Tongue (tissue), 3 donors: ENCODE measurements at places on chromosomes 6 and 20.

- DNase-seq = no peak
These were observed 88.2 kb downstream of the PLG start for GRCh38 chr6:160790028-160790792.

DNA sequence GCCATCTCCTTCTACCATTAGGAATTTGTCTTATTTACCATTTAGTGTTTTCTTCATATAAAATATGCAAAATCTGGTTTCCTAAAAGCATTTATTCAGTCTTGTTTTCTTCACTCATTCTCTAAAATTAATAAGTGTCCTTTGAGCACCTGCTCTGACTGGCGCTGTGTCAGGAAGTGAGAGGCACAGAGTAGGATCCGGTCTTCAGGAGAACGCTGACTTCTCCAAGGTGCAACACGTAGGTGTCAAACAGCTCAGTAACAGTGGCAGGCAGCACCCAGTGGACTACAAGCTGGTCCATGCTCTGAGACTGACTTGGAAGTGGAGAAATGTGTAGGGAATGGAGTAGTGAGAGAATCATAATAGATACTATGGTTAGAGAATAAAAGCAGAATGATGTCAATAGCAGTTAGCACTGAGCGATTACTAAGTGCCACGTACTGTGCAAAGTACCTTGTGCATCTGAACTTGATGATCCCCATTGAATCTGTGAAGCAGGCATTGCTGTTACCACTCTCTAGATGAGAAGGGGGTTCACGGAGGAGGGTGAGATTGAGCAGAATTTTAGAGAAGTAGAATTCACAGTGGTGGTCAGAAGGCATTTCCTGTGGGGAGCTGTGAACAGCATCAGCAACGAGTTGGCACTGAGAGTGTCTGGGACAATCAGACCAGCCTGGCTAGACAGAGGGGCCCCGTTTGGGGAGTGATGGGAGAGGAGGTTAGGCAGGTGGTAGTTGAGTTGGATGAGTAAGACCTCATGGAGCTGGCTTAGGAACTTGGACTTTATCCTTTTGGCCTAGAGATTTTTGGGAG lies 569.8 kb downstream of the QKI start:
- no peak for DNase-seq

GRCh38 chr6:107237992-107238660 lies 122.8 kb upstream of the BEND3 start:
- DNase-seq = no peak

GRCh38 chr6:13762611-13763441 lies 51.2 kb upstream of the RANBP9 start:
- peak; percentile 71 for DNase-seq

DNA sequence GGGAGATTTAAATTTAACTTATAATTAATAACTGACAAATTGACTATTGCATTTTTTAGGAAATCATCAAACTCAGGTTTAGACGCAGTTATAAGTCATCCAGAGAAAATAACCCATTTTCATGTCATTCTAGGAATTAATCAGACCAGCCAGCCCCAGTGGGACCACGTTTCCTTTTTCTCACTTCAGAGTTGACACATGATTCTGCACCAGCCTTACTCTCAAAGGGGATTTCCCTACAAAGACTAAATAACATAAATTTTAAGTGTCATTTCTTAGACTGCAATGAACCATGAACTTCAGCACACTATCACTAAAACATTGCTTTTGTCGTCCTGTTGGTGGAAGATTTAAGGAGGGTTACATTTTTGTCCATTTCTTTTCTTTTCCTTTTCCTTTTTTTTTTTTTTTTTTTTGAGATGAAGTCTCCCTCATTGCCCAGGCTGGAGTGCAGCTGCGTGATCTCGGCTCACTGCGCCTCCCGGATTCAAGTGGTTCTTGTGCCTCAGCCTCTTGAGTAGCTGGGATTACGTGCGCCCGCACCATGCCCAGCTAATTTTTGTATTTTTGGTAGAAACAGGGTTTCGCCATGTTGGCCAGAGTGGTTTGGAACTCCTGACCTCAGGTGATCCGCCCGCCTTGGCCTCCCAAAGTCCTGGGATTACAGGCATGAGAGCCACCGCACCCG lies 3.6 kb downstream of the IPCEF1 start:
- no peak for DNase-seq

DNA sequence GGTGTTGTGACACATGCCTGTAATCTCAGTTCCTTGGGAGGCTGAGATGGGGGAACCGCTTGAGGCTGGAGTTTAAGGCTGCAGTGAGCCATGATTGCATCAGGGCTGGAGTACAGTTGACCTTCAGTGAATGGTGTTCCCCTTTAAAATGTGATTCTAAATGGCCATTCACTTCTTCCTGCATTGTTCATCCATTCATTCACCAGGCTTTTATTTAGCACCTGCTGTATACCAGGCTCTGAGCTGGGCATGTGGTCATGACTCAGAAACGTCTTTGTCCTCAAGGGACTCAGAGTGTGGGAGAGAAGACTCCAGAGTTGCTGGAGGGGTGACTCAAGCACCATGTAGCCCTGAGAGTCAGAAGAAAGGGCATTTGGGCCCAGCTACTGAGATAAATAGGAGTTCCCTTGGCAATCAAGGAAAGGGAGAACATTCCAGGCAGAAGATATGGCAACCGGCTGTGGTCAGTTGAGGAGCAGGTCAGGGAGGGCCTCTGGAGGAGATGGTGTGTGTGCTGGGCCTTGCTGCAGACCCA lies 101.1 kb downstream of the DLGAP4 start:
- no peak for DNase-seq

DNA sequence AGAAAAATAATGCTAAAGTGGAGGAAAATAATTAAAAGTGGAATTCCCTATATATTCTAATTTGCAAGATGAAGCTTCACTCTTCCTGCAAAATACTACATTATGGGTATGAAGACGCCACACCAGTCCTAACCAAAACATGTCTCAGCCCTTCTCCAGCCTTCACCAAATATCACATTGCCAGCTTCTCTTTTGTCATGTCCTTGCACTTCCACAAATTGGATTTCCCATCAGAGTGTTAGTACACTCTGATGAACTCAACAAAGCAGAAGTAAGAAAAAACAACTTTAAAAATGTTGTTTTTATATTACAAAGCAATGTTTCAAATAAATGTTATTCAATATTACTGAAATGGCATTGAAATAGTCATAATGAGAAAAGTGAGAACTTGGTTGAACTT lies 62.4 kb upstream of the RNF146 start:
- DNase-seq = no peak

GRCh38 chr20:31664696-31665354 lies 27.1 kb downstream of the COX4I2 start:
- DNase-seq = no peak

- no peak for DNase-seq
These were observed 38.7 kb upstream of the SLC22A2 start for GRCh38 chr6:160297310-160297709.

DNA sequence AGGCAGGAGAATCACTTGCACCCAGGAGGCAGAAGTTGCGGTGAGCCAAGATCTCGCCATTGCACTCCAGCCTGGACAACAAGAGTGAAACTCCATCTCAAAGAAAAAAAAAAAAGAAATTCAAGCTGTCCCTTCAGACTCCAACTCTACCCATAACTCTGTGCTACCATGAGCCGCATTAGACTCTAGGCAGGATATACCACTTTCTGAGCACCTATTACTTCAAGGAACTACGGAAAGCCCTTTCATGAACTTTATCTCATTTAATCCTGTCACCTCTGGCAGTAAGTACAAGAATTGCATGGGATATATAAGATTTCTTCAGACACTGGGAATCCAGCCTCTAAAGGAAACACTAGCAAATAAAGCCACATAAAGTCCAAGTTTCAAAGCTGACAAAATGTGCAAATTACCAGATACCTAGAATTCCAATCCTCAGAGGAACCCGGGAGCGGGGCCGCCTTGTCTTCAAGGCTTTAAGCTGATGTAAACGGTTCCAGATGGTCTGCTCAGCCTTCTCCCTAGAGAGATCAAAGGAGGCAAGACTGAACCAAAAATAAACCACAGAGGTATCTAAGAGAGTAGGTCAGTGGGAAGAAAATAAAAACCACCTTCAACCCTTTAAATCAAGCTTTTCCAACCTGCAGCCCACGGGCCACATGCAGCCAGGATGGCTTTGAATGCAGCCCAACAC lies 9.4 kb downstream of the CDK5RAP1 start:
- peak; percentile 62 for DNase-seq

DNA sequence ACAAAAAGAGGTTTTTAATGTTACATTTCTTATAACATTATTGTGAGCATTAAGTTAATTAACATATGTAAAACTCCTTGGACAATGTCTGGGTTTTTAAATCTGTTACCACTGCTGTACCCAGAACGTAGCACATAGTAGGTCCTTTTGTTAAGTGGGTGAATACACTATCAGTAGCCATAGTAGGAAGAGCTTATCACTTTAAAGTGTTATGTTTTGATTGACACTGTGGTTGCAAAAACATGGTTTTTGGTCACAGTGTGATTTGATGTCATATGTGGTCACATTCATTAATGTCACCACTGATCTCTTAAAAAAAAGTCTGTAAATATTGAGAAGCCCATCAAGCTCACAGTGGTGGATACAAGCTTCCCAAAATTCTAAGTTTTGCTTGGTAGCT lies 160.7 kb downstream of the PLCB1 start:
- no peak for DNase-seq

DNA sequence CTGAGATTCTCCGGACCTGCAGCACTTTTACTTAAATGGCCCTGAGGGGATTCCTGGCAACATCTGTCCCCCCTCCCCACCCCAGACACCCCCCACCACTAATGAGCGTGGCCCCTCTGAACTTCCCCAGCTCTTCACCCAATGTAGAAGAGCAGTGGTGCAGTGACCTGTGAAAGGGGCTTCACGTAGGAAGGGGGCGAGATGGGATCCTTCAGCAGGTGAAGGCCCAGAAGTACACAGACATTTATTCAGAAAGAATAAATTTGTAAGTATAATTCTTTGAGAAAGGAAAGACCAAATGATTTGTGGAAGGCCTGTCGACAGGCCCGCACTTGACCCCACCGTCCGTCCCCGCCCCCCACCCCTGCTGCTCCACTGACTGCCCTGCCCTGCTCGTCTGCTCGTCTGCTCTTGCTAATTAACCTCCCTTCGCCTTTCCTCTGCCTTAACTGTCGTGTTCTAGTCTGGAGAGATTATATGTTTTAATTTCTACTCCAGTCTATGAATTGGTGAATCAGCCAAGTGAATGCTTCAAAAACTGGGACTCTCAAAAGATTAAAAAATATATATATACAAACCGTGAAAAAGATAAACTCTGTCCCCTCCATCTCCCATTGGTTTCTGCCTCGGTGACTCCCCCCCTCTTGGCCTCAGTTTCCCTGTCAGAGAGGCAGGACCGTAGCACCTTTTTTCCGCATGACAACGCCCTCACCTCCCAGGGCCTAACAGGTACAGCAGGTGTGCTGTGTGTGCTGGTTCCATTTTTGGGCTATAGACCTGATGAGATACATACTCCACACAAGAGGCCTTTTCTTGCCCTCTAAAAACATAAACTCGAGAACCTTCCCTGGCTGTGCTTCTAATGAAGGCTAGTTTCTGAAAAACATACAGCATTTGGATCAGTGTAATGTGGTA lies 49.2 kb downstream of the GNAS start:
- DNase-seq = peak; percentile 3

DNA sequence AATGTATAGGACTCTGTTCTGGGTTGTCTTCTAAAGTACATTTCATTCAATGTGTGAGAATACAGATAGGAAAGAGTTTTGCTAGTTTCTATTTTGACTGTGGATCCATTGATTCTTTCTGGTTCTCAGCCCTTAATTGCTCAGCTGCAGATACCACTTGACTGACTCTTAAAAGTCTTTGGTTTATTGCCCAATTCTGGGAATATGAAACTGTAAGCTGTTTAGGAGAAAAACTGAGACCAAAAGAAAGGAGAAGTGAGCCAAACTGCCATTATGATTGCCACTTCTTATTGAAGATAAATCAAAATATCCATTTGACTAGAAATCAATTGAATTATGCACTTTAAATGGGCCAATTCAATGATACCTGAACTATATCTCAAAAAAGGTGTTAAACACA lies 211.4 kb downstream of the ESR1 start:
- DNase-seq = no peak

DNA sequence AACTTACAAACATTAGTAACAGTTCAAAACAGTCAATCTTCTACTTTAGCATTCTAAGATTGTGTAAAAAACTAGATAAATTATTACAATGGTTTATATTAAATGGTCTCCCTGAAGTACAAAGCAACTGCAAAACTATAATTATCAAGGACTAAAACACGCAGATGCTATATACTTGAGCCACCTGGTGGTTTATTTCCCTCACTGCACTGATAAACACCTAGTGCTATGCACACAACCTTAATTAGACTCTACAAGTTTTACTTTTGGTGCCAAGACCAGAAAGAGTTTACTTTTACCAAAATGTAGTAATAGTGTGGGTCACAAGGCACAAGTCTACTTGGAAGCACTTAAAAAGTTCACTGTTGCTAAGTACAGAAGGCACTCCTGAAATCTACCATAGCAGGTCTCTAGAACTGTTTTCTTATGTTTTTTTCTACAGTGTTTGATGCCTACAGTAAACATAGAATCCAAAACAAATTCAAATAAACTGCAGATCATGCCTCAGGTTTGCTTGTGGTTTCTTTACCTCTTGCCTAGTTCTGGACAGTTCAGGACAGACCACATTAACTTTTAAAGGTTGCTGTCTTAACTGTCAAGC lies 49.2 kb downstream of the GMDS start:
- DNase-seq = peak; percentile 74

DNA sequence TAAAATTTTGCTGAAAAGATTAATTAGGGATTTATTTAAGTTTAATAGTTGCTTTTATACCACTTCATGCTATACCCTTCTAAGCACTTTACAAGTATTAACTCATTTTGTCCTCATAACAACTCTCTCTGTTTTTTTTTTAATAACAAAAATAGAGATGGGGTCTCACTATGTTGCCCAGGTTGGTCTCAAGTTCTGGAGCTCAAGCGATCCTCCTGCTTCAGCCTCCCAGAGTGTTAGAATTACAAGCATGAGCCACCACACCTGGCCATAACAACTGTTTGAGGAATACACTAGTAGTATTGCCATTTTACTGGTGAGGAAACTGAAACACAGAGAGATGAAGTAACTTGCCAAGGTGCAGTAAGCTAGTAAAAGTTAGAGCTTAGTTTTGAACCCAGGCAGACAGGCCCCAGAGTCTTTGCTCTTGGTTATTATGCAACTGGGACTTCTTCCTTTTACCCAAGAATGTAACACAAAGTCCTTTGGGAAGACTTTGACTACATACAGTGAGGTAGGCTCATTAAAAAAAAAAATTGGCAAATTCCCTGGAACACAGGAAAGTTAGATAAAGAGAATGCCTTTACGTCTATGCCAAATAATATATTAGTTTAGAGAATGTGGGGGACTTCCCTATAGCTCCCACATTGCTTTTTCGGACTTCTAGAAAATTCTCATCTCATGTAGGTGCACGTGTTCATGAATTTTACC lies 11.4 kb downstream of the ANKS1A start:
- DNase-seq = no peak

DNA sequence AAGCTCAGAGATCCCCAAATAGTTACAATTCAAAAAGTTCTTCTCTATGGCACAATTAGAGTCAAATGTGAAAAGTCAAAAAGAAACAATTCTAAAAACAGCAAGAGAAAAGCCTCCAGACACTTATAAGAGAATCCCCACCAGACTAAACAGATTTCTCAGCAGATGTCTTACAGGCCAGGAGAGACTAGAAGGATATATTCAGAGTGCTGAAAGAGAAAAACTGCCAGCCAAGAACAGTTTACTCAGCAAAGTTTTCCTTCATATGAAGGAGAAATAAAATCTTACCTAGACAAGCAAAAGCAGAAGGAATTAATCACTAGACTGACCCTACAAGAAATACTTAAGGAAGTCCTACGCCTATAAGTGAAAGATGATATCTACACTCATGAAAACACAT lies 176.1 kb upstream of the OPRM1 start:
- DNase-seq = no peak

- DNase-seq = peak; percentile 49
These were observed 29.1 kb downstream of the TXLNB start for GRCh38 chr6:139262519-139263300.
